Fibroblast of lung (primary cell): ENCODE measurements at places on chromosomes 7 and 10. TPM values are rescaled to one million over a fixed set of nuclear protein-coding genes. Genes with fewer than 3 reads are reported as not detected.

SMO gene
- 4.5 and 6.4 TPM in 2 replicates for polyA plus RNA-seq

DNA sequence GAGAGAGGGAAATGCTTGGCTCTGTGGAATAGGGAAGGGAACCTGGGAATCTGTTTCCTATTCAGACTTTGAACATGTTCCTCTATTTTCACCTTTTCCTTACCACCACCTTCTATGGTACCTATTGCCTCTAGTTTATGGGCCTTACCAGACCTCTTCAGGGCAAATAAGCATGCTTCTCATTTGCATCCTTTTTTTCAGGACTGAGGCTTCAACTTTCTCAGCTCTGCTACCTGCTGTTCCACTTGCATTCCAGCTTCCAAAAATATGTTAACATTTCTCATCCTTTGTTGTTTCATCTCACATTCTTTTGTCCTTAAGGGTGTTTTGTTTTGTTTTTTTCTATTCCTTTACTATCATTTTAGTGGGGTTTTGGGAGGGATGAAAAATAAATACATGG lies 77.9 kb upstream of the MXI1 start:
- H3K27me3 ChIP-seq = no peaks in the 10 kb centered on the region
- H3K4me3 ChIP-seq = no peak overlapping the region
- no peak overlapping the region for H3K27ac ChIP-seq
- peaks cover 4% of the 10 kb centered on the region for H3K36me3 ChIP-seq
- DNase-seq = no peak

HNRNPH3 gene
- polyA plus RNA-seq = 51.1 and 102 TPM in 2 replicates

GRCh38 chr10:86899132-86899531 lies 58.3 kb downstream of the MMRN2 start:
- no peaks in the 10 kb centered on the region for H3K4me1 ChIP-seq
- no peaks in the 10 kb centered on the region for H3K27me3 ChIP-seq
- H3K4me3 ChIP-seq = no peak overlapping the region
- peaks cover 2% of the 10 kb centered on the region for H3K36me3 ChIP-seq

FZD1 gene
- 7.6 and 15.7 TPM in 2 replicates for polyA plus RNA-seq

DNA sequence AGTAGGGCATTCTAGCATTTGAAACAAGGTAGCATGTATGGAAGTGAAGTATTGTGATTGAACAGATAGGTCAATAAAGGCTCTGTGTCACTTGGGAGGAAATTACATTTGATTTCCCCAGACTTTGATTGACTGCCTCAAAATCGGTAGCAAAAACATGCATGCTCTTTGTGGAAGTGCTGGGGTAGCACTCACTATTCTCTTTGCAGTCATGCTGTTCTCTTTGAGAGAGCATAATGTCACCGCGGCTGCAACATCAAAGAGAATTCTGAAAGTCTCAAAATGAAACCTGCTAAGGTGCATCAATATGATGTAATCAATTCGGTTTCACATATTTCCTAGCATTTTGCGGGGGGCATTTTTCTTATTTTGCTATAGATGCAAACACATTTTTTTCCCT lies 64.2 kb downstream of the ARMC3 start:
- no peak overlapping the region for H3K4me3 ChIP-seq
- peaks cover 2% of the 10 kb centered on the region for H3K27me3 ChIP-seq
- H3K36me3 ChIP-seq = no peaks in the 10 kb centered on the region
- no peak overlapping the region for H3K27ac ChIP-seq
- no peaks in the 10 kb centered on the region for H3K4me1 ChIP-seq

JAKMIP3 gene
- 0.05 and 0.17 TPM in 2 replicates for polyA plus RNA-seq

CASD1 gene
- 7.0 and 10.6 TPM in 2 replicates for polyA plus RNA-seq

VDAC2 gene
- polyA plus RNA-seq = 208 and 225 TPM in 2 replicates

- peaks cover 8% of the 10 kb centered on the region for H3K4me1 ChIP-seq
- peaks cover 5% of the 10 kb centered on the region for H3K36me3 ChIP-seq
- no peak overlapping the region for H3K27ac ChIP-seq
These were observed 148.3 kb downstream of the SVIL start for GRCh38 chr10:29486433-29486832.

GCK gene
- polyA plus RNA-seq = 0.14 and 0.18 TPM in 2 replicates

CYREN gene
- polyA plus RNA-seq = 24.4 and 33.0 TPM in 2 replicates

PRXL2A gene
- polyA plus RNA-seq = 1.6 and 2.2 TPM in 2 replicates

- no peaks in the 10 kb centered on the region for H3K27me3 ChIP-seq
- peaks cover 2% of the 10 kb centered on the region for H3K4me1 ChIP-seq
- no peak overlapping the region for H3K4me3 ChIP-seq
- peak; percentile 13 for DNase-seq
- H3K36me3 ChIP-seq = no peaks in the 10 kb centered on the region
- no peak overlapping the region for H3K27ac ChIP-seq
These were observed 163.6 kb downstream of the SUGCT start for GRCh38 chr7:40298421-40298820.

- no peak for DNase-seq
- no peaks in the 10 kb centered on the region for H3K27me3 ChIP-seq
- H3K4me3 ChIP-seq = no peak overlapping the region
- H3K4me1 ChIP-seq = no peaks in the 10 kb centered on the region
These were observed 61.0 kb upstream of the INSYN2A start for GRCh38 chr10:127257395-127257794.

UTF1 gene
- polyA plus RNA-seq = not detected in 2 replicates

DNA sequence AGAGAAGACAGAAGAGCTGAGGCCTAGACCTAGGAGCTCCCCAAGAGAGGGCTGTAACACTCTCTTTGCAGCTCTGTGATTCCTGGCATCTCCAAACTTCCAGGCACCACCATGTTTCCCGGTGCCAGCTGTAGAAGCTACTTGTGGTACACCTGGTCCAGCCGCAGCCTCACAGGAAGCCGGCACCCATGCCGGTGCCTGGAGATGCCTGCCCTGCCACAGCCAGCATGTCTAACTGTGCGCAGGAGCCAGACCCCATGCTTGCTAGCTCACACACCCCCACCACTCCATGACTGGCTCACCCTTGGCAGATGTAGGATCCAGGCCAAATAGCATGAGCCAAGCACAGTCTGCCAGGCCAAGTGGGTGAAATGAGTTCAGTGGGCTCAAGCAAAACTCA lies 211.7 kb upstream of the GNAI1 start:
- H3K27ac ChIP-seq = no peak overlapping the region
- DNase-seq = no peak
- no peaks in the 10 kb centered on the region for H3K36me3 ChIP-seq
- peaks cover 2% of the 10 kb centered on the region for H3K4me1 ChIP-seq

DNA sequence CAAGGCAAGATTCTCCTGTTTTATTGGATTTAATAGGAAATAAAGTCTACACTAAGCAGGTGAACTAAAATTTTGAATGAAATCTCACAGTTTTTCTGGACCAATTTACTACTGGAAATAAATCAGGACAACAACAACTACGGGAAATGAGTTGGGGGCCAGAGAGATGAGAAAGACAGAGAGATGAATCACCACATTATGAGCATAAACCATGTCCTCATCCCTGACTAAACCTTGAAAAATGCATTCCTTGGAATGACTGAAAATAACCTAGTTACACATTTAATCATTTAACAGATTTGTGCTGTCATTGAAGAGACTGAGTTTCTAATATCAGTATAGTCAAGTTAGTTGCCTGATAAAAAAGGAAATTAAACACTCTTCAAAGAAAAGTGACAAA lies 608.4 kb upstream of the KCND2 start:
- H3K4me1 ChIP-seq = no peaks in the 10 kb centered on the region
- no peaks in the 10 kb centered on the region for H3K27me3 ChIP-seq
- H3K4me3 ChIP-seq = no peak overlapping the region
- DNase-seq = peak; percentile 85
- H3K36me3 ChIP-seq = no peaks in the 10 kb centered on the region
- H3K27ac ChIP-seq = no peak overlapping the region

GRCh38 chr10:100730725-100731406 lies 14.5 kb upstream of the PAX2 start:
- no peaks in the 10 kb centered on the region for H3K4me1 ChIP-seq
- peaks cover 73% of the 10 kb centered on the region for H3K27me3 ChIP-seq
- no peak overlapping the region for H3K27ac ChIP-seq
- H3K4me3 ChIP-seq = no peak overlapping the region
- no peaks in the 10 kb centered on the region for H3K36me3 ChIP-seq
- no peak for DNase-seq
